Right renal cortex interstitium (tissue), 3 donors: ENCODE measurements at places on chromosomes 2 and 18. TPM values are rescaled to one million over a fixed set of nuclear protein-coding genes. Genes with fewer than 3 reads are reported as not detected.

BCL11A gene
- 11.7 TPM for polyA plus RNA-seq

DNA sequence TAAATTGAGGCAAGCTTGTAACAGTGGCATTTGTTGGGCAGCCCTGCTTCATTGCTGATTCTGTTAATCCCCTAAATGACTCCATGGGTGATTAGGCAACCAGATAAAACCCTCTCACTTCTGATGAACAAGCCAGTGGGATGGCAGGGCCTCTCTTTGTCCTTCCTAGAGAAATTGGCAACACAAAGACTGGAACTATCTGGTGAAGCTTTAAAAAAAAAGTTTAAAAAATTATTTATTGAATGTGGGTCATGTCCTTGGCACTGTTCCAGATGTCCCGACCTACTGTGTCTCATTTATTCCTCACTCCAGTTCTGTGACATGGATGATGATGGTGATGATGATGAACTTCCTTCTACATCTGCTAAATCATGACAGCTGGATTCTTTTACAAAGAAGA is 30.8 kb downstream of the NRP2 start:
- no peak for DNase-seq

GRCh38 chr2:58899692-58900091 is 658.6 kb upstream of the FANCL start:
- DNase-seq: no peak

SPP2 gene
- polyA plus RNA-seq: not detected

DNA sequence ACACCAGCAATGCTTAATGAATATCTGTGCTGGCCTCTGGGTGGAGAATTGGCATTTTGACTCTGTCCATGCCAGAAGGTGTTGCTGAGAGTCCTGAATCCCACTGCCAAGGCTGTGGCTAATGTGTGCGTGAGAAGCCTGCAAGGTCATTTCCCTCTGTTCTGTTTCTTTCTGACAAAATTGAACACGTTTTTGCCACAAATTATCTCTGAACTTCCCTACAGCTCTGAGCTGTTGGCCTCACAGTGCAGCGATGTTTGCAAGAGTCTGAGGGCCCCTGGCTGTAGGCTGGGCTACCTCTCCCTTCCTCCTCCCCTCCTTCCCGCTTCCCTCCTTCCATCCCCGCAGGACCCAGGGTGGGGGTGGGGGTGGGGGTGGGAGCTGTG is 154.1 kb upstream of the HS6ST1 start:
- DNase-seq: no peak

CIB4 gene
- polyA plus RNA-seq: 0.92 TPM

QPCT gene
- 16.4 TPM for polyA plus RNA-seq

DNA sequence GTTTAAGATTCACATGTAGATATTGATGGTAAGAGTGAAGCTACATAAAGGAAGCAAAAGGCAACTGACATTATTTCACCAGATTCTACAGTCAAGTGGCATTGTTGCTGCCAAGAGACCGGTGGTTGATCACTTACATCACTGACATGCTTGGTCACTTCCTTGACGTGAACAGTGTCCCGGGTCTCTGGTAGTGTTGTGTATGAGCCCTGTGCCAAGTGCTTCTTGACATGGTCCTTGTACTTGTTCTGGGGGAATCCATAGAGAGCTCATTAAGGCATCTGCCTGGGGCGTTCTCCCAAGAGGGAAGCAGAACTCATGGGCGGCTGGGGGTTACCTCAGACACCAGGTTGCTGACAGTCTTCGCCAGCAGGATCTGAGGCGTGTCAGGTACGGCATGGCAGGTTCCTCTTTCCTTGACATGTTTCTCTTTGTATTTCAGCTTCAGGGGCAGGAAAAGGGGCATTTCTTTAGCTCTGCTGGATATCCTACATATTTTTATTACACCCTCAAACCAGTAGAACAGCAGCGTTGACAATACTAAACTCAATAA is 116.2 kb downstream of the RIF1 start:
- DNase-seq: no peak

PID1 gene
- 5.7 TPM for polyA plus RNA-seq

HDAC4 gene
- 11.8 TPM for polyA plus RNA-seq

DNA sequence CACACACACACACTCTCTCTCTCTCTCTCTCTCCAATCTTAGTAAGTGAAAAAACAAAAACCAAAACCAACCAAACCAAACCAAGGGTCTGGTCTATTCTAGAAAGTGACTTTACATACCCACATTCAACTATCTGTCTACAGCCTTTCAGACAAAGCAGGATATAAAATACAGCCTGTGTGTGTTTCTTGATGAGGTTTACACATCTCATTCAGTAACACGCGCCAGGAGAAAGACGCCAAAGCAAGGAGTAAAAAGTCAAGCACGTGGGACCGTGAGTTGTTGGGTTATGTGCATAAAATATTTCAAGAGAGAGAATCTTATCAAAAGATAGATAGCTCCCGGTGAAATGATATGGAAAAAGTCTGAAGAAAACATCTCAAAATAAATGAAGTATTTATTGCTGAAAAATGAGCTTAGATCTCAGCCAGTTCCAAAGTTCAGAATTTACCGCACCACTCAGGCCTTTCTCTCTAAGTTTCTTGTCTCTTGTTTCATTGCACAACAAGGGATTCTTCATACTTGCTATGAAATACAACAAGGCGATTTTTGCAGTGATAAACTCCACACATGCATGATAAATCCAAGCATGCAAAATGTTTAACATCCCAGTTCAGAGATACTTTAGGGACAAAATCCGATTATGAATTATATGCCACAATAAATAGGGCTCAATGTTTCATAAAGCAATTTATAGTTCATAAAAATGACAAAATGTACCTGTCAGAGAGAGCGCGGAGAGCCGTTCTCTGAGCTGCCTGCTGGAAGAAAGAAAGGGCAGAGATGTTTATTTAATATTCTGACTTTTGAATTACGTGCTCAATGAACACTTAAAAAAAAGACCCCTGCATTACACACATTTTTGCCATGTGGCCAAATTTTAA is 159.3 kb upstream of the REV1 start:
- no peak for DNase-seq

CCDC148 gene
- 8.0 TPM for polyA plus RNA-seq

DNA sequence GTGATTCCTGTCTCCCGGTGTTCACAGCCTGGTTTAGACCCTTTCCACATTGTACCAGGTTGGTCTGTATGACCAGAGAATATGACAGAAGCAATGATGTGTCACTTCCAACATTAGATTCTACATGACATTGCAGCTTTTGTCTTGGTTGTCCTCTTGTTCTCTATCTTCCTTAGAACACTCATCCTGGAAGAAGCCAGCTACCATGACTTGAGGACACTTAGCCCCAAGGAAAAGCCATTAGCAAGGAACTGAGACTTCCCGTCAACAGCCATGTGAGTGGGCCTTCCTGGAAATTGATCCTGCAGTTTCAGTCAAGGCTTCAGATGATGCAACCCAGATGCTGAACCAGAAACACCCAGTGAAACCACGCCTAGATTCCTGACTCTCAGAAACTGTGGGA is 143.3 kb downstream of the MREG start:
- DNase-seq: no peak

- DNase-seq: no peak
These were observed 94.1 kb downstream of the ANKRD44 start for GRCh38 chr2:197216361-197216979.

DNA sequence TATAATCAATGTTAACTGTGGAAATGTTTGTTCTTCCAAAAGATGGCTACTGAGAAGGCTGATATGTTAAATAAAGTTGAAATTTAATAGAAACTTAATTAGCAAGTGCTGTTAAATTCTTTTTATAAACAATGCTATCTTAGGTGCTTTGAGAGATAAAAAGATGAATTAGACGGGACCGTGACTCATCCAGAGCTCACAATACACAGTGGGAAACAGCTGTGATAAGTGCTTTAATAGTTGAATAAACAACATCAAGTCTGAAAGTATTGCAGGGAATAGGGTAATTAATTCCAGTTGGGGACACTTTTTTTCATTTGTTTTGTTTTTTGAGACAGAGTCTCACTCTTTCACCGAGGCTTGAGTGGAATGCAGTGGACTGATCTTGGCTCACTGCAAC is 85.5 kb upstream of the DTNA start:
- DNase-seq: no peak

SULT1C4 gene
- 42.6 TPM for polyA plus RNA-seq

RAB17 gene
- 10.4 TPM for polyA plus RNA-seq

GRCh38 chr2:112239862-112240261 is 15.0 kb downstream of the ZC3H8 start:
- no peak for DNase-seq

NBEAL1 gene
- 14.3 TPM for polyA plus RNA-seq

GRCh38 chr2:194252127-194252526 is 1404.9 kb upstream of the SLC39A10 start:
- no peak for DNase-seq

- DNase-seq: no peak
These were observed 124.5 kb downstream of the PMAIP1 start for GRCh38 chr18:60024345-60024744.

DNA sequence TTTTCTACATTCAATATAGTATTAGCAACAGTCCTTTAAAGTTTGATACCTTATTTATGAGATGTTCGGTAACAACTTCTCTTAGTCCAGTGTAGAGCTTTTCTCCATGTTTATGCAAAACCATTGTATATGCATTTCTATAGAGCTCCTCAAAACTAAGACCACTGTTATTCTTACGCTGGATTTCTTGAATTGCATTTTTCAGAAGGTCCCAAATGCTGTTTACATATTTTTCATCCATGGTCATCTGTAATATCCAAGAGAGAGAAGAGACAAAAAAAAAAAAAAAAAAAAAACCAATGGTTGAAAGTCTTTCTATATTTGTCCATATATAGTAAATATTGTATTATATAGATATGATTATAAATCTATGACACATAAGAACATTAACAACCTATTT is 27.6 kb downstream of the CUL3 start:
- no peak for DNase-seq

PDIA6 gene
- 365 TPM for polyA plus RNA-seq

GRCh38 chr2:96324721-96325040 is 436 bp upstream of the ITPRIPL1 start:
- DNase-seq: no peak

GRCh38 chr2:160365716-160366367 is 127.8 kb downstream of the RBMS1 start:
- no peak for DNase-seq

DNA sequence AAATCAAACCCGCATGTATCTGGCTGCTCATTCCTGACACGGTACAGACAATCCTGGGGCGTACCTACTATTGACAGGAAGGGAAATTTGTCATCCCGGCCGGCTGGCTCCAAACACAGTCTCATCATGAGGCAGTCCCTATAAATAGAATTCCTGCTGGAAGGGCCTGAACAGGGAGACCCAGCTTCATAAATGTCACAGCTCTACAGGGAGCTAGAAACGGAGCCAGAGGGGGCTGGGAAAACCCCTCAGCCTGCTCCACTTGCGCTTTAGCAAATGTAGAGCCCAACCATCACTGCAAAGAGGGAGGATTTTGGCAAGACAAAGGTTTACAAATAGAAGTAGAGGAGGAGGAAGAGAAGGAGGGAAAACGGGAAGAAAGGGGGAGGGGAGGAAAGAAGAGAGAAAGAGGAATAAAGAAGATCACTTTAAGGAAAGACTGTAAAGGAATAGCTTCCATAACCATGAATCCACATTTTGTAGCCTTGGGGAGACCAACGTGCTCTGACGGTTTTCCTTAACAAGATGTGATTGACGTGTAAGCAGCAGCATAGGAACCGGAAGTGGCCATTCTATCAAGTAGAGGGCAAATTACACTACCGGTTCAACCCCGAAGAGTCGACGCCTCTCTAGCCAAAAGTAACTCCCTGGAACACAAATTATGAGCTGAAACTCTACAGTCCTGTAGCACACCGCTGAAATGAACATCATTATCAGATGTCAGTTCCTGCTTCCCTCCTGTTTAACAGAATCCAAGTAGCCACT is 56.8 kb upstream of the TTN start:
- no peak for DNase-seq

DNA sequence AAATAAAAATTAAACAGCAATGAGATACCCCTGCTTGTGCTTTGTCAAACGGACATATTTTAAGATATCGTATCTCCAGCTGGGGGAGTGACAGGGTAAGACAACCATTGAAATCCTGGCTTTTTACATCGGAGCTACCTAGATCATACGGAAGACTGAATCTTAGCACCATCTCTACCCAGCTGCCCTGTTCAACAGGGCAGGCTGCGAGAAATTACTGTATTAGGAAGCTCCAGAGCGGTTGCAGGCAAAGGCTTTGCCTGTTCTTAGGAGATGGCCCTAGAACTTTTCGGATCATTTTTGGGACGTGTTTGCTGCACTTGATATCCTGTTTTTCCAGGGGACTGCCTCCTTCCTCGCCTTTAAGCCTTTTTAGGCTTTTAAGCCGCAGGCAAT is 2.0 kb upstream of the PRKCE start:
- no peak for DNase-seq

DNA sequence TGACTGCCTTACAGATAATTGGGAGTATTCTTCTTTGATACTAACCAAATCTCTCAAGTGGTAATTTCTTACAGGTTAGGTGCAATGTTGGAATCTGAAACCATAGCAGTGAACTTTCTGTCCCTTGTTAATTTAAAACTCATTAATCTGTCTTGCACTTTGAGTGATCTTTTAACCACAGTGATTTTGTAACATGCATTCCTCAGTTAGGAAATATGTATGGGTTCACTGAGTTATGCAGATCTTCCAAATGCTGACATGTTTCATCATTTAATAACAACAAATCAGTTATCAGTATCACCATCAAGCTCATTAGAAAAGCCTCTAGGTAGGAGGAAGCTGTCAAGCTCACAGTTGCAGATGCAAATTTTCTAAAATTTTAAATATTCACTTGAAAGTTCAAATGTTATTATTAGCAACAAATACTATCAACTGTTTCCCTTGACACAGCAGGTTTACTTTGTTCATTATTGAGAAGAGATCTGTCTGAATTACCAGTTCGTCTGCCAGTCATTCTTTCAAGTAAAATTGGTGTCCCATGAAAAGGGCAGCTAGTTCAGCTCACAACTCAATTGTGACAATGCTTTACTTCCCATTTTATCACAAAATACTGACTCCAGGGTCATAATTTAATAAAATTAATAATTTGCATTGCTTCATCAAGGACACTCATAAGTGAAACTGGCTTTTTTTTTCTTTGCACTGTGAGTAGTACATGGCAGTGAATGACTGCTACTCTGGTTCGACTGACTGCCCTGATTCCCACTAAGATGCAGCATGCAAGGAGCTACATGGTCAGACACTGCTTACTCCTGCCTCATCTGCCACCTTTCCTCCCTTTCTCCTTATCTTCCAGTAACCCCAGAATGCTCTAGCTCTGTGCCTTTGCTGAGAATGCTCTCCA is 31.6 kb downstream of the SUCLG1 start:
- no peak for DNase-seq

GRCh38 chr2:43080571-43081021 is 145.8 kb downstream of the ZFP36L2 start:
- no peak for DNase-seq

GRCh38 chr2:38682008-38682575 is 16.2 kb downstream of the GALM start:
- no peak for DNase-seq
